ENCODE measurements at places on chromosomes 13 and 19.

DNA sequence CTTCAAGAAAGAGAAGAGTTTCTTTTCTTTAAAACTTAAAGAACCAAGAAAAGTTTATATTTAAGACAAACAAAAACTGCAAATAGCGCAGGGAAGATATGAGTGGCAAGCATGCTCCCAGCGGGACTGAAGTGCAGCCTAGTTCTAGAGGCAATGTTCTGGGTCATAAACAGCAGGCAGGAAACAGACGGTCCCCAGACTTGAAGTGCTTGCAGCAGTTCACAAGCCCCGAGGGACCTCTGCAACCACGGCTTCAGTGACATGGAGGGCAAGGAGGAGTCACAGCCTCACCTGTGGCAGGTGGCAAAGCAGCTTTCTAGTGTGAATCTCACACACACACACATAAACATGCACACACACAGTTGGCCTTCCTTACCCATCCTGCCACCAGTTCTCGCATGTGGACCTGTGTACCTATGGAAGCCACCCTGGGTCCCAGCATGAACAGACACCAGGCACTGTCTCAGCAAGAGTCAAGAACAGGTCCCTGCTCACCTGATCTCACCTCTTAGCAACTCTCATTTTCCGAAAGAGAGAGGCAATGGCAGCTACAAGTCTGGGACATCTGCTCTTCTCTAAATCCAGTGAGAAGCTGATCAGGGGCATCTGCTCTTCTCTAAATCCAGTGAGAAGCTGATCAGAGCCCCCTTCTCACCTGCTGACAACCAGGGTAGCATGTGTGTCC lies 162.0 kb downstream of the EFNB2 start:
- no peak for DNase-seq

- DNase-seq, result no peak
Observed at GRCh38 chr13:97967948-97968347, 14.5 kb downstream of the IPO5 start.

DNA sequence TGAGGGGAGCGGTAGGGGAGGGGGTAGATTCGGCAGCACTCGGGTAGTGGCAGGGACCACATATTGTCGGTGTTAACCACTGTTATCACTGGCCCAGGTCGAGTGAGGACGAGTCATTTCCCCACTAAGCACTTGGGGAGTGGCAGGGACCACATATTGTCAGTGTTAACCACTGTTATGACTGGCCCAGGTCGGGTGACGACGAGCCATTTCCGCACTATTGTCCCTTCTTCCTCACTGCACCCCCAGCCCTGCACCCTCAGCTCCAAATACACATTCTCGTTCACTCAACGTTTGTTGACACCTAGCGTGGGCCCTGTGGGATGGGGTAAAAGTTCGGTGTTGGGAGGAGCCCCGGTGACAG lies 467 bp upstream of the CLN5 start:
- no peak for DNase-seq

GRCh38 chr19:52993342-52994178 lies 20.2 kb upstream of the ERVV-1 start:
- peak; percentile 66 for DNase-seq

DNA sequence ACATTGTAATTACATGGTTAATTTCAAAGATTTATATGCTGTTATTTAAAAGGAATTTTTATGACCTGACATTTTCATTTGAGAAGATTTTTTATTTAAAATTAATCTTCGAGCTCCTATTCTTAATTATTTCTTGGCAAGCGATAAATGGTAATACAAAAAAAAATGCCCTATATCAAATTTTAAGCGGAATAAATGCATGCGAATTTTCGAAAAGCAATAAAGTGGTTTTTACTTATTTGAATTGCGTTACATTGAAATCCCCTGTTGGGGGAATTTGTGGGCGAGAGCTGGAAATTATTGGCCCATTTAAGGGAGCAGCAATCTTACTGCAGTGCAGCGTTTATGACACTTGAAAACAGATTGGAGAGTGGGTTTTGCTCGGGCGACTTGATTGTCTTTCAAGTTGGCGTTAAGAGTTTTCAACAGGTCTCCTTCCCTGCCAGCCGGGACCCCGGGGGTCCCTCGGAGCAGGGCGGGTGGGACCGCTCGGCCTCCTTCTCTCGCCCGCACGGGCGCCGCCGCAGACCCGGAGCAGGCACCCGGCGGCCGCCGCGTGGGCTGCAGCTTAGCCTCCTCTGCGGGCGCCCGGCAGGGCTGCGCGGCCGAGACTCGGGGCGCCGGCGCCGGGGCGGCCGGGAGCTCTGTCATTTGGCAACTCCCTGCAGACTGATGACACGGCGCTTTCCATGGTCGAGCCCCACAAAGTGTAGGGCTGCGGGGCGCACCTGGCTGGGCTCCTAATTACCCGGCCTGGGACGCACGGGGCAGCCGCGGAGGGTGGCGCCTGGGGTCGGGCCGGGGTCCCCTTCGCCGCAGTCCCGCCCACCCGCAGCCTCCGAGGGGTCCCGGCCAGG lies 255.1 kb upstream of the SOX21 start:
- DNase-seq, result no peak

GRCh38 chr19:10406191-10406590 lies 2.8 kb upstream of the CDC37 start:
- DNase-seq, result no peak

DNA sequence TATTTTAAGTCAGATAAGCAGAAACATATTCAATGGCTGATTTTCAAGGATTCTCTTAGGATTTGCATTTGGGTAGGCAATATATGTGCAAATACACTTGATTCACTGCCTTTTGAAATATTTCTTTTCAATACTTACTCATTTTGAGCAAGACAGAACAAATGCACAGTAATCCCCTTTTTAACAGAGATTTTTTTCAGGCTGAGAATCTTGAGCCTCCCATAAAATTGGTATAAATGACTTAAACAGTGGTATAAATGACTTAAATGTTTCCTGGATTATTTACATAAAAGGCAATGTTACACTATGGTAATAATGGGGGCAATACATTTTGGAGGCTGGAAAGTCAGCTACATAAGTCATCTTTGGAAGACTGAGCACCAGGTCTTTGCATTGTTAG lies 389.0 kb downstream of the OLFM4 start:
- no peak for DNase-seq

DNA sequence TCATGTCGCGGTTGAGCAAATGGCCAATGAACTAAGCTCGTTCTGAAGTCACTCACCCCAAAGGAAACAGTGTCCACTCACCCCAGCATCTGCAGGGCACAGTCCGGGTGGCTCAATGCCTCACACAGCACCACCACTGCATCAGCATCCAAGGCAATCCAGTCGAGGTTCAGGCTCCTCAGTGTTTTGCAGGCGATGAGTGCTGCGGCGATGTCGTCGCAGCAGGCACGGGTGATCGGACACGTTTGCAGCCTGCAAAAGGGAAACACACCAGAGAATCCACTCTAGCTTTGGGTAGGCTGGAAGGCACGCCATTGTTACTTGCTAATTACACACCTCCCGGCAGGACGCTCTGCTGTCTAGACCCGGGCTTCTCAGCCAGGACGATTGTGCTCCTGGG lies 26.5 kb downstream of the NLRP9 start:
- DNase-seq, result no peak

DNA sequence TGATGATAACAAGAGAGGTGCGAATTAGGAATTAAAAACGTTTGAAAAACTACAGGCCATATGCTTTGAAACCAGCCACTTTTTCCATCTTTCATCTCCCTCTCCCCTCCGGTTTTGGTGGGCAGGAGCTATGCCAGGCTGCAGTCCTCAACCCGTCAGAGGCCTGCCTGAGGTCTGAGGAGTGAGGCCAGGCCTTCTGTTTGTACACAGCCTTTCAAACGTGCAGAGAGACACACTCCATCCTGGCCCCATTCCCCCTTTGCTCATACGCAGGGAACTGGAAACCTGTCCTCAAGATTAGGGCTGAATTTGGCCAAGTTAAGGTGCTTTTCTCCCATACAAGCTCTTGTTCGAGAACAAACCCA lies 74.5 kb downstream of the ZIC5 start:
- DNase-seq, result no peak

- peak; percentile 73 for DNase-seq
Observed at GRCh38 chr13:26985285-26985878, 186.2 kb downstream of the USP12 start.

GRCh38 chr13:34431827-34432581 lies 510.1 kb upstream of the NBEA start:
- DNase-seq, result no peak

- no peak for DNase-seq
Observed at GRCh38 chr13:111211789-111212516, 96.8 kb downstream of the ARHGEF7 start.

DNA sequence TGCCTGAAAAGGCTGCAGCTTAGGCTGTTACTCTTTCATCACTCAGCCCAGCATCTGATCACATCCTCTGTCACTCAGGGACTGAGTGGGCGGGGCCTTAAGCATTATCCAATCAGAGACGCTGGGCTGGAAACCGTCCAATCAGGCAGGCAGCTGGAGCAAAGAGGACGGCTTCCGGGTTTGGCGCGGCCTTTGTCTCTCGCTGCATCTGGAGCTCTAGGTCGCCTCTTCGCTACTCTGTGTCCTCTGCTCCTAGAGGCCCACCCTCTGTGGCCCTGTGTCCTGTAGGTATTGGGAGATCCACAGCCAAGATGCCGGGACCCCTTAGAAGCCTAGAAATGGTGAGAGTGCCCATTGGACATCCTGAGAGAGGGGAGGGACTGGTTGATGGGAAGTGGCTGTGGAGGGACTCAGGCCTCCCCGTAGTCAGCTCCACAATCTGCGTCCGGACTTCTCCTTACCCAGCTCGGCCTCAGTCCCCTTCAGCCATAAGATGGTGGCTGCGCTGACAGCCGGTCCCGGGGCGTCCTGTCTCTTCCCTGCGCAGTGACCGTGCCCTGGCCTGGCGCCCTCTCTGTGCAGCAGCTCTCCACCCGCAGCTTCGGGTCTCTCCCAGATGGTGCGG lies at the start of gene ZNF486:
Gene ZNF486, plus strand, starts transcription at position 195 of the 625 bp plus-strand sequence. Its CDS starts 117 bp downstream, at position 312.
- peak; percentile 94 for DNase-seq

DNA sequence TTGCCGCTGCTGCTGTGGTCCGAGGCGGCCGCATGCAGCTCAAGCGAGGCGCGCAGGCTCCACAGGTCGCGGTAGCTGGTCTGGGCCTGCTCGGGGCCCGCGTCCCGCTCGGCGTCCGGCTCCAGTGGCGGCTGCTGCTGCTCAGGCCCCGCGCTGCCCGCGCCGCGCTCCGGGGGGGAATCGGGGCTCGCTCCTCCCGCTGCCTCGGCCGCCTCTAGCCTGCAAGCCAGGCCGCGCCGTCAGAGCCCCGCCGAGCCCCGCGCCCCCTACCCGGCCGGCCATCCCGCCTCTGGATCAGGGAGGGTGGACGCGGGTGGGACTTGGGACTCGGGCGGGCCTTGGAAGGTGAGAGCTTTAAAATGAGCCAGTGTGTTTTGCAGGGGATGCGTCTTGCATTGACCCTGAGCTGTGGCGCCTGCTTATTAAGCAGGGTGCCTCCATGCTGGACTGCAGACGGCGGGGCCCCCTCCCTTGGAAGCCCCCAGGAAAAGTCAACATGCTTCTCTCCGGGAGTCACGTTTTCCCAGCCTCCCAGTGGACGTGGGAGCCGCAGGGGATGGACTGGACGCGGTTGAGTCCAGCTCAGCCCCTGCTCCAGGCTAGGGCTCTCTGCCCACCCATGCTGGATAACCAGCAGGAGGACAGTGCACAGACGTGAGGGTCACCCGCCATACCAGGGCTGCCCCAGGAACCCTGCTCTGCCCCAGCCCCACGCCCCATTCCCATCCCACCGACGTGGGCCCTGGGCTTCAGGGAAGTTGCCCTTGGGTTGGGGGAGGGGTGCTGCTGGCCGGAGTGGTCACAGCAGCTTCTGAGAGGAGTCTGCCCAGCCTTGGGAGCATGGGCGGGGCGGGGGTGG lies 7.7 kb downstream of the CBARP start:
- DNase-seq, result no peak

- DNase-seq, result no peak
Observed at GRCh38 chr19:45146251-45146650, 14.5 kb downstream of the NKPD1 start.

- no peak for DNase-seq
Observed at GRCh38 chr13:79987761-79988160, 353.2 kb downstream of the SPRY2 start.

DNA sequence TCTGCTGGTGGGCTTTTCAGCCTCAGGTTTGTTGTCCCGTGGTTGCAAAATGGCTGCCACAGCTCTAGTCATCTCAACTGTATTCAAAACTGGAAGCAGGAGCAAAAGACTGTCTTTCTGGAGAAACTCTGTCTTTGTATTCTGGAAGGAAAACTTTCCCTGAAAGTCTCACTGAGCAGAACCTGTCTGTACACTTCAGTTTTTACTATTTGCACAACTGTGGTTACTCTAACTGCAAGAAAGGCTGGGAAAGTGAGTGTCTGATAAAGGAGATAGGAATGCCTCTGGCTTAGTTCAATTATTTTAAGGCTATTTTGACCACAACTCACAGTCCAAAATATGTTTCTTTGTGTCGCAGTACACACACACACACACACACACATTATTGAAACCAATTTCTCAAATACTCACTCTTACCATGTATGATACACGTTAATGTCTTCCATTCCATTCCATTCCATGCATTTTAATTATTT lies 49.7 kb upstream of the EHD2 start:
- peak; percentile 98 for DNase-seq

DNA sequence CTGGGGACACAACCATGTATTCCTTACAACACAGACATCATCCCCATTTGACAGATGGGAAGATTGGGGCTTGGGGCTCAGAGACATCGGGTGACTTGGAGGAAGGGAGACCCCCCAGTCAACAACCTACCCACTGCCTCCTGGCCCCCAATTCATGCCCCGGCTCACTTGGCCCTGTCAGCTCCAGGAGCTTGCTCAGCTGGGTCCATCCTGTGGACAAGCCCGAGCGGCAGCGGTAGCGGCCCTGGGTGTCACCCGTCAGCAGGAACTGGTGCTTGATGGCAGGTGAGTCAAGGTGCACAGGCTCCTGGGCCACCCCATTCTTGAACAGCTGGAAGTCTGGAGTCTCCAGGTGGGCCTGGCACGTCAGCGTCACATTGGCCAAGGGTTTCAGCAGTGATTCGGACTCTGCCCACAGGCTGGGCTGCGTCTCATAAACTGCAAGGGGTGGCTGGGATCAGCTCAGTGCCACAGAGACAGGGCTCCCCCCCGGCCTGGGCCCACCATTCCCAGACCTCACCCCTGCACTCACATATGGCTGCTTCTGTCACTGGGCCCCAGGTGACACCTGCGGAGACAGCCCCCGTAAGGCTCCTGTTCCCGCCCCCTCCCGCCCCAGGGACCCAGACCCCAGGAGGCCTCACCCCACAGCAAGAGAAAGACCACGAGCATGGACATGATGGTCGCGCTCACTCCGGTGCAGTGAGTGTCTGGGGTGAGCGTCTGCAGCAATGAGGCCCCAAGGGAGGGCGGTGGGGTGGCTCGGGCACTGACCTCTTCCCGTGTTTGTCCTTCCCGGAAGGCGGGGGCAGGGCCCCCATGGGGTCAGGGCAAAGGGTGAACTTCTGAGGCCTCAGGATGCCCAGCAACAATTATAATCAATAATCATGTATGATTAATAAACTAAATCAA lies at the start of gene A1BG:
Gene A1BG, minus strand, starts transcription at position 733 of the 912 bp plus-strand sequence. Its CDS starts 55 bp downstream, at position 678.
- DNase-seq, result no peak

DNA sequence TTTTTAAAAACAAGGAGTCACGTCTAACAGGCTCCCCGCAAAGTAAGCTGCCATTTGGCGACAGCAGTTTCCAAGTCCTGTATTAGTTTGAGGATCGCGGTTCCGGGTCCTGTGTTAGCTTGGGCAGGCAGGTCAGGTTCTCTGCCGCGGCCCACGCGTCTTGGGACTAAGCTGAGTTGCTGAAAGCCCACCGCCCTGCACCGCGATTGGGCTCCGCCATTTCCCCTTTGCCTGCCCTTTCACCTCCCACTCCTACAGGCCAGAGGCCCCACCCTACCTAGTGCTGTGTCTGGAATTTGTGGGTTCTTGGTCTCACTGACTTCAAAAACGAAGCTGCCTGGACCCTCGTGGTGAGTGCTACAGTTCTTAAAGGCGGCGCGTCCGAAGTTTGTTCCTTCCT lies 6.8 kb downstream of the PARP4 start:
- DNase-seq, result no peak

Data from AG10803 (cell line).